ENCODE measurements at places on chromosomes 2 and 18.

GRCh38 chr18:26893996-26894395 lies 28.5 kb upstream of the AQP4 start:
- DNase-seq: no peak

DNA sequence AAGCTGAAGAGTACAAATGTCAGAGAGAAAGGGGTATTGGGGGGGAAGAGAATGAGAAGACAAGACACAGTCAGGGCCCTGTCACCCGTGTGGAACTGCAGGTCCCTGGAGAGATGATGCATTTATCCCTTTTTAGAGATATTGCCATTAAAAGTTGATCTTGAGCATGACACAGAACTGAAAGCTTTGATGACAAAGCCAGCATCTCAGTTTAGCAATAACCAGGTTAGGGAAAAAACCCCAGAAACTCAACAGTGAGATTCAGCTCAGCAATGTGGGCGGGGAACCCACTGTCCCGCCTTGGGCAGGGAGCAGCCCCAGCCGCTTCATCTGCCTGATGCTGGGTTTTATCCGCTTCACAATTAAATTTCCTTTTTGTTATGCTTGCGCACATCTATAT lies 181.1 kb downstream of the NEDD4L start:
- no peak for DNase-seq

DNA sequence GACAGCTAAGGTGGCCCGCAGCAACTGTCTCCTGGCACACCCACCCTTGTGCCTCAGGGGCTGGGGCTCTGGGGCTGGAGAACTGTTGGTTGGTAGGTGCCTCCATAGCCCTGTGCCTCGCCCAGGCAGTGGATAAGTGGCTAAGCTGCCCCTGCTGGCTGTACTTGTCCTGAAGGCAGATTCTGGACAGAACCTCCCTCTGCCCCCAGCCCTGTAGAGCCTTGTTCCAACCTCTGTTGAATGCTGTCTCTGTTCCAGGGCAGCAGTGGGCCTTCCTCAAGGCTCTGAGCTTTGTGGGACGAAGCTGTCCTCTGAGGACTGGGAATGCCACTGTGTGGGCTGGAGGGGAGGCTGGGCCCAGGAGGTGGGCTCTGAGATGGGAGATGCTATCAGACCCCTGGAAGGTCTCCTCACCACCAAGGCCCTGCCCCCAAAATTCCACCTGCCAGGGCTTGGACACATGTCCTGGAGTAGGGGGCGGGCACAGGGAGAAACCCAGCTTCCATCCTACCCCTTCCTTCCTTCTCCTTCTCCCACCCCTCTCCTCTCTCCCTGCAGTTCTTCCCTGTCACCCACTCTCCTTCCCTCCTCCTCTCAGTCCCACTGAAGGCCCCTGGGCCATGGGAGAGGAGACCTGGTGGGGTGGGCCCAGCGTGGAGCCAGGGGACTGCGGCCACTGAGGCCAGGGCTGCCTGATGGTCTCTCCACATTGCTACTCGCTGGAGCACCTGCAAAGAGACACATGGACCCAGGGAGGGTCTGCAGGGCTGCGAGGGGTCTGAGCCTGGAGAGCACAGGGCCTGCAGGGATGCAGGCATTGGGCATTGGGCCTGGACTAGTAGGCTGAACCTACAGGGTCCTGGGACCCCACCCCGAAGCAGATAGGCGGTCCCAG lies 1.7 kb upstream of the PDCD1 start:
- no peak for DNase-seq

DNA sequence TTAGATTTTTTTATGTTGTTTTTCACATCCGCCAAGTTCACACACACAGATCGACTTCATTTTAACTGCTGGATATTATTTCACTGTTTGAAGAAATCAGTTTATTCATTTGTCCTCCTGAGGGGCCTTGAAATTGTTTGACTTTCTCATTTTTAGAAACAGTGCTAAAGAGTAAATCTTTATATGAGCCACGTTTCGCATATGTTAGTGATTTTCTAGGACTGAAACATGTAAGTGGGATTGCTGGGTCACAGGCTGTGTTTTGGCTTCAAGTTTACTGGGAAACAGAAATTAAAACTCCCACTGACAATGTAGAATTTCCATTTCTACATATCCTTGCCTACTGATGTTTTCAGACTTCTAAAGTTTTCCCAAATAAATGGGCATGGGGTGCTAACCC lies 363.8 kb downstream of the NCKAP5 start:
- no peak for DNase-seq

DNA sequence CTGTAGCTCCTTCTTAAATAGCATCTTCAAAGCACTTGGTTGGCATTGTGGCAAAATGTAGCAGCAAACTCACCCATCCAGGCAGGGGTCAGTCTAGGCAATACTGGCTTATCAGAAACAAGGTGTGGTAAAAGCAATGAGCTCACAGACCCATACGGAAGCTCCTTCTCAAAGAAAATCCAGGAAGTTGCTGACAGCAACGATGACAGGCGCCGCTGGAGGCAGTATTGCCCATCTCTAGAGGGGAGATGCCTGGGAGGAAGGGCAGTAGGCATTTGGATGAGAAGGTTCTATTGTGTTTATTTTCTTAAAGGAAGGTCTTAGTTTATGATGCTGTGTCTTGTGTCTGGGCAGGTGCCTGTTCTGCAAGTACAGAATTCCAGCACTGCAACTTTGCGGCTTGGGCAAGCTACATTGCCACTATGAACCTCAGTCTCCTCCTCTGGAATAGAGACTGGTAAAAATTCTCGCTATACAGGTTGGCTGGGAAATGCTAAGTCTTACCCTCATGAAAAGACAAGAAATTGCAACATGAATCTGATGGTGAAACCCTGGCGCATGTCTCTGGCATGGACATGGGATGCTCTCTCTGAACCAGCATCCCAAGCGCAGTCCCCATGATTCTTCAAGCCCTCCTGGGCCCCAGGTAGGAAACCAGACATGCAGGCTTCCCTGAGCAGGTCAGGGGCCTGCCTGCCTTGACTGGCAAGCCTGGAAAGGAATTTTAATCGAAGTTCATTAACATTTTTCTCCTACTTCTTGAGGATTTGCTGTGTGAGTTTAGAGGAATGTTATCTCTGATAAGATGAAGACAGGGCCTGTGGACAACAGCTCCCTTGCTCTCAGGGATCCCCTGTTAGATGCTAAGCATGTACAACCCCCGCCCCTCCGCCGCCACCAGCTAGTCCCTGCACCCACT lies 156.0 kb downstream of the TFCP2L1 start:
- DNase-seq: no peak

GRCh38 chr2:173299764-173300163 lies 54.9 kb upstream of the CDCA7 start:
- no peak for DNase-seq

GRCh38 chr2:204033611-204034495 lies 97.3 kb downstream of the ICOS start:
- DNase-seq: no peak

All from CD4-positive, alpha-beta T cell treated with Interleukin-10 for 1 hour (primary cell).